SK-MEL-5 (cell line): ENCODE measurements at places on chromosomes 4 and X.

DNA sequence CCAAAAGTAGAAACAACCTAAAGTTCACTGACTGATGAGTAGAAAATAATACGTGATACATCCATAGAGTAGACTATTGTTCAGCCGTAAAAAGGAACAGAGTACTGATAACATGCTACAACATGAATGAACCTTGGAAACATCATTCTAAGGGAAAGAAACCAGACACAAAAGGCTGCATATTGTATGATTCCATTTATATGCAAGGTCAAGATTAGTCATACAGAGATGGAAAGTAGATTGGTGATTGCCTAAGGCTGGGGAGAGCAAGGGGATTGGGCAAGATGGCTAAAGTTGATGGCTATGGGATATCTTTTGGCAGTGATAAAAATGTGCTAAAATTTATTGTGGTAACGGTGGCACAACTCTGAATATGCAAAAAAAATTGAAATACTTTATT lies 209.1 kb downstream of the RELL1 start:
- no peak for DNase-seq

- no peak for DNase-seq
Observed at GRCh38 chr4:133150486-133151340, 1.6 kb downstream of the PCDH10 start.

DNA sequence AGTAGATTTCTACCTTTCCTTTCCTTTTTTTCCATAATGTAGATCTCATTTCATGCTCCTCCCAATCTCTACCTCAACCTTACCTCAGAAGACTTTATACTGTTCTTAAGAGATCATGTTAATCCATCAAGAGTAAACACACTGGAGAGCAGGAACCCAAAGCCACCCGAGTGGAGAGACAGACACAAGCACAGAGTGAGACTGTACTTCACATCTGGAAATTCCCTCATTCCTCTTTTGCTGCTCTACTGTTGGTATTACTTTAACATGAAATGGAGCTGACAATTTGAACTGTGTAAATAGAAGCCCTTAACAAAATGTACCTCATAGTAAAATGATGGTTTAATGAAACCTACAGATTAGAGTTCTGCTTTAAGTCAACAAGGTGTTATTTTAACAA lies 105.7 kb upstream of the RASGEF1B start:
- DNase-seq: no peak

GRCh38 chrX:71616672-71617529 lies 1.4 kb downstream of the CXCR3 start:
- DNase-seq: no peak

DNA sequence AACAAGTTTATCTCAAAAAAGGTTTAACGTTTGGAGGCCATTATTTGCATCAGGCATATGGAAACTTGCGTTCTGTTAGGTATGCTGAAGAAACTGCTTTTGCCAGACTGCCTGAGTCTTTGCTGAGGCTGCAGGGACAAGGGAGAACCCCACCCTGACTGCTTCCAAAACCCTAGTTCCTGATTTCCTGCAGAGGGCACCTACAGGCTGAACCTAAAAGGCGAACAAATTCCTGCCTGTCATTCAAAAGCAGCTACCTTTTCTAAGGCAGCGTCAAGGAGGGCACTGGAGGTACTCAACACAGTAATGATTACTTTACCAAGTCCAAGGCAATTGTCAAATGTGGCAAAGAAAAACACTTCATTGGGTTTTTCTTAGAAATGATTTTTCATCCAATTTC lies 578 bp upstream of the CORIN start:
- DNase-seq: no peak
